ENCODE measurements at places on chromosomes 4 and X.
A peak's percentile ranks its signal among the peaks of the same experiment; 100 is the strongest.

GRCh38 chr4:128653527-128654444, 155.7 kb upstream of the JADE1 start:
- DNase-seq, result peak; percentile 64

DNA sequence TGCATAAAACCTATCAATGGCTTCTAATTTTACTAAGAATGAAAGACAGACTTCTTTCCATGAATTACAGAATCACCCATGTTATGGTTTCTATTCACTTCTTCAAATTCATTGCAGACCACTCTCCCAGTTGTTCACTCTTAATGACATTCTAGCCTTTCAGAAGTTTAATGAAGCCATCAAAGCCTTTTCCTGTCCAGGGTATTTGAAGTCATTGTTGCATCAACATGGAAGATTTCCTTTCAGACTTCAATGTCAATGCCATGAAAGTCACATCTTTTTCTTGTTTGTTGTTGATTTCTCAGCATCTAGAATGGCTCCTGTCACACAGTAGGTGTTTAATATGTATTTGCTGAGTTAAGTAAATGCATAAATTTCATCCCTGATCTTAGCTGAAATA, 48.1 kb upstream of the ARSJ start:
- DNase-seq, result no peak

- DNase-seq, result no peak
Measured at GRCh38 chrX:104347860-104348259, 93.1 kb upstream of the ESX1 start.

DNA sequence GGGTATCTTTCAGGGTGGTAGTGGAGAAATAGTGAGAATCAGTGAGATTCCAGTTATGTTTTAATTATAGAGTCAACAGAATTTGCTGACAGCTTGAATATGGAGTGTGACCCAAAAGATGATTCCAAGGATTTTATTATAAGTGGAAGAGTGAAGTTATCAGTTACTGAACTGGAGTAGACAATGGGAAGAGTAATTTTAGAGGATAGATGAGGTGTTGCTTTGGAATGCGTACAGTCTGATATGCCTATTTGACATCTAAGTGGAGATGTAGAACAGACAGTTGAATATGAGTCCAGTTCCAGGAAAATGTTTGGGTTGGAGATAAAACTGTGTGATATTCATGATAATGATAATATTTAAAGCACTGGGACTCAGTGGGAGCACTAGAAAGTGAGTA, 174.2 kb downstream of the MAPK10 start:
- no peak for DNase-seq

GRCh38 chr4:108068442-108068841, 78.8 kb downstream of the HADH start:
- no peak for DNase-seq

- DNase-seq, result no peak
Measured at GRCh38 chr4:32106767-32107166, 1386.6 kb downstream of the PCDH7 start.

Data from left lung (tissue), 14 donors.